ENCODE measurements at places on chromosomes 5 and 9.

DNA sequence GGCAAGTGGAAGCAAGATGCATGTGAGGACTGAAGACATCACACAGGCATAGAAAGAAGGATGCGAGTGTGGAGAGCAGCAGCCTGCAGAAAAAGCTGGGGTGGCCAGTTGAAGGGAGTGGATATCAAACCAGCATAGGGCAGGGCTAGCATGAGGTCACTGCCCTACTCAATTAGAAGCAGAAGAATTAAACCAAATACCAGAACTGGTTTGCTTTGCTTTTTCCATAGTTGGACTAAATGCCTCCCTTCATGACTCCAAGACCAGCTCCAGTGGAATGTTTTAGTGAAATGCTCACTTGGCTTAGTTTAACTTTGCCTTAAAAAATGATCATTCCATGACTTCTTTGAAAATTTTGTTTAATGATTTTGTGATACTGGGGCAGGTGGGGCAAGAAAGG is 45.8 kb downstream of the TMEM167A start:
- DNase-seq: no peak

GRCh38 chr5:96527768-96528661 is 95.0 kb upstream of the PCSK1 start:
- DNase-seq: no peak

DNA sequence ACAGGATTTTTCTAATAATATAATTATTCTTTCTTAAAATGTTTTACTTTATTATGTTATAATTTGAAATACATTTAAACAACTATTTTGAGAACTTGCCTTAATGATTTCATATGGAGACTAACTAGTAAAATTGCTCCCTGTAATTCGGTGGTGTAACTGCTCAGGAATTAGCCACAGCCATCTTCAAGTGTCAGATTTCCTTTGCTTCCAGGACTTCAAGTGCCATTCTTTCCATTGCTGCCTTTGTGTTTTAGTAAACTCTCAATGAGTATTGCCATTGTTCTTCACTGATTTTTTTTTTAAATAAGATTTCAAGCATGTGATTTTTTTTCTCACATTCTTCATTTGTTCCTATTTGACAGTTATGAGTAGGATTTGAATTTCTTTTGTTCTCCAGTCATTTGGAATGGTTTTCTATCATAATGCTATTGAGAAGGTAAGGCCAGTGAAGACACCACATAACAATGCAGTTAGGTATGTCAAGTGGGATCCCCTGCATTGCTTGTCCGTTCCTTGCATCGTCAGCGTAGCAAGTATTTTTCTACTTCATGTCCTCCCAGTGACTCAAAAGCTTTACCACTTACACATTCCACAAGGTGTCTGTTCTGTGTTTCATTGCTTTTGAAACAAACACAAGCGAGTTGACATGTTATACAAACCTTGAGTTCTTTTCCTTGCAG is 83.7 kb downstream of the LNPEP start:
- DNase-seq: no peak

DNA sequence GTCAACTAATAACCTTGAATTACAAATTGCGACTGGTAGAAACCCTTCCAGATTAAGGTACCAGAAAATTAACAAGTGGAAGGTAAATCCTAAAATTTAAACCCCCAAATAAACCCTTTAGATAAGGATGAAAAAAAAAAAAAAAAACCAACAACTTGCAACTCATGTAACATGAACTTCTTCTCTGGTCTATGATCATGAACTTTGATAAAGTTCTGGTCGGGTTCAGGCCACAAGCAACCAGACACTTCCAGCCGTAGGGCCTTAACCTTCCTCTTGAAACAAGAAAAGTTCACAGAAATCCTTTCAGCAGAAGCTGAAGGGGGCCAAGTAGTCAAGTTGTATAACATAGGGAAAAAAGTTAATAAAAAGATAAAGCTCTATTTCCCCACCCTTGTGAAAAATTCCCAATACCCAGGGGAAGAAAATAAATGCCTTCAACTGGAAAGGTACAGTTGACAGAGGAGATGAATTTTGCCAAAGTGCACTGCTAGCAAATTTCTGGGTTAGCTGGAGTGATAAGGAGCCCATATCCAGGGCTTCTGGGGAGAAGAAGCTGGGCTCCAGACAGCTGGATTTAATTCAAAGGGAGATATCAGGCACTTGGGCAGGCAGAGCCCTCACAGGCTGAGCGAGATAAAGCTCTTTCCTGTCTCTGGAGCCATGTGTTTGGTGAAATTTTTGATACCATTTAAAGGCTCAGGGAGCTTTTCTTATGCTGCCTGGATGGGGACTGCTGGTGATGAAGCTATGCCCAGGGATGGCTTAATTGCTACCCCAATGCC is 234.2 kb upstream of the PANK3 start:
- DNase-seq: no peak

DNA sequence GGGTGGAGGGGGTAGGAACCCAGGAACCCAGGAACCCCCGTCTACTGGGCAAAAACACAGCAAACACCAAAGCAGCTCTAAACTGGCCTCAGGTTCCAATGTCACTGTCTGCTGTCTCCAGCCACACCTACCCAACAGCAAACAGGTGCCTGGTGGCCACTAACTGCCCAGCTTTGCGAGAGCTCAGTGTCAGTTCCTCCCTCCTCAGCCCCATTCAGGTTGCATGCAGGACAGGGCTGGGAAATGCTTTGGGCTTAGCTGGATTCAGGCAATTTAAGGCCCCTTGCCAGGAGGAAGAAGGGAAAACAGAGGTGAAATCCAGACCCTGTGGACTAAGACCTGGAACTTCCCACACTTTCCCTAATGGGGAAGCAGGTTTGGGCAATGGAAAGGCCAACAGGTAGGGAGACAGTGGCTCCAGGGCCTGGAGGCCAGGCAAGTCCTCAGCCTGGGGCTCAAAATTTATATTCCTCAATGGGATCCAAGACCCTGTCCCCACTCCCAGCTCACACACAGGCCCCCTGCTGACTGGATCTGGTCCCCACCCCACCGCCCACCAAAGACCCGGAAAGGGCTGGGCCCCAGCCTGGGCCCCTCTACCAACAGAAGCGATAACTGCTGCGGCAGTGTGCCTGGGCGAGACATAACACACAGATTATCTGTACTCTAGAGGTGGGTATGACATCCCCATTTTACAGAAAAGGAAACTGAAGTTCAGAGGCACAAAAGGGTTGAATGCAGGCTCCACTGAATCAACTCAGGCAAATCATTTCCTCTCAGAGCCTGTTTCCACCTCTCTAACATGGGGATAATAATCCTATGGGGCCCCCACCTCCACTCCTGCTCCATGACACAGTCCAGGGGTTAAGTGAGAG is 3.5 kb downstream of the EEIG1 start:
- no peak for DNase-seq

GRCh38 chr5:169950333-169950732 is 30.0 kb downstream of the INSYN2B start:
- DNase-seq: no peak
